ENCODE measurements at places on chromosomes 3 and 15.

DNA sequence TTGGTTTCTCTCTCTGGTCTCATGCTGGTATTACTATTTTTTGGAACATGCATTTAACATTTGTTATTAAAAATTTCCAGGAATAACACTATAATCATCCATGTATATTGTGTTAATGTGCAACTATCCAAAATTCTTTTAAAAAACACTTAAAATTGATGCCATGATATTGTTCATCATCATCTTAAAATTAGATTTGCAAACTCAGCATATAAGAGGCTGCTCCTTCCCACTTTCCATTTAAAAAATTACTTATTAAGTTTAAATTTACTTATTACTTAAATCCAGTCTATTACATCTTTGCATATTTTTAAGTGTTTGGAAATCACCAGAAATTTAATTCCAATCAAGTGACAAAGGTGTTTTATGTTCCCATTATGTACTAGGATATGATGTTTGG lies 5.8 kb upstream of the ABHD17C start:
- DNase-seq: no peak

DNA sequence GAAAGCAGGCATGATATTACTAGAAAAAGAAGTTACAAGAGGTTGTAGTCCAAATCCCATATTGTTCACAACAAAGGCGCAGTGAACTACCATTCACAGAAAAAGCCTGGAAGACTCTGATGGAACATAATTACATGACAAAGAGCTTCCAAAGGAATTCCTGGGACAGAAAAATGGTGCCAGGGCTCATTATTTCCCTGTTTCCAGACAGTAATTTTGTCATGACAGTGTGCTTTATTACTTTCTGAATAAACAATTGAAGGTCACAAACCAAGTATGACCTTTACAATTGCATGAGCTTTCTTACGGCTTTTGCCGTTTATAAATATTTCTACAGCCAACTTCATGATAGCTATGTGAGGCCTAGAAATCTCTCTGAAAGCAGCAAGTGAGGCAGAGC lies 61.0 kb downstream of the CYFIP1 start:
- no peak for DNase-seq

- DNase-seq: no peak
Measured at GRCh38 chr3:43233062-43233461, 53.3 kb upstream of the SNRK start.

DNA sequence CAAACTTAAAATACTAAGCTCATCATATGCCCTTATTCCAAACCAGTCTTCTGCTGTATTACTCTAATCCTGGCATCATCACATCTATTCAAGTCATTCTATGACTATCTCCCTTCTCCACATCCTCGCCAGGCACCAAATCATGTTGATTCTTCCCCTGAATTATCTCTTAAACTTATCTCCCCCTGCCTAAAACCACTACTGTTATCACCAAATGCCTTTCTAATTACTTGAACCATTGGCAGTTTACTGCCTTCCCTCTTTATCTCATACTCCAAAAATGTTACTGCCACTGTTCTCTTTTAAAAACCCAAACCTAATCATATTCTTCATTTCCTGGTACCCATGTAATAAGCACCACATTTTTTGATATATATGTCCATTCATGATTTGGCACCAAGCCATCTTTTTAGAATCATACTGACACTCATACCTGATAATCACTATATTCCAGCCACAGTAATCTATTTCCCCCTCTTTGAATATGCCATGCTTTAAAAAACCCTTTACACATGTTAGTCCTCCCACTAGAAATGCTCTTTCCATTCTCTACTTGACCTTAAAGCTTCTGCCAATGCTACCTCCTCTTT lies 126.8 kb downstream of the PEAK1 start:
- no peak for DNase-seq

DNA sequence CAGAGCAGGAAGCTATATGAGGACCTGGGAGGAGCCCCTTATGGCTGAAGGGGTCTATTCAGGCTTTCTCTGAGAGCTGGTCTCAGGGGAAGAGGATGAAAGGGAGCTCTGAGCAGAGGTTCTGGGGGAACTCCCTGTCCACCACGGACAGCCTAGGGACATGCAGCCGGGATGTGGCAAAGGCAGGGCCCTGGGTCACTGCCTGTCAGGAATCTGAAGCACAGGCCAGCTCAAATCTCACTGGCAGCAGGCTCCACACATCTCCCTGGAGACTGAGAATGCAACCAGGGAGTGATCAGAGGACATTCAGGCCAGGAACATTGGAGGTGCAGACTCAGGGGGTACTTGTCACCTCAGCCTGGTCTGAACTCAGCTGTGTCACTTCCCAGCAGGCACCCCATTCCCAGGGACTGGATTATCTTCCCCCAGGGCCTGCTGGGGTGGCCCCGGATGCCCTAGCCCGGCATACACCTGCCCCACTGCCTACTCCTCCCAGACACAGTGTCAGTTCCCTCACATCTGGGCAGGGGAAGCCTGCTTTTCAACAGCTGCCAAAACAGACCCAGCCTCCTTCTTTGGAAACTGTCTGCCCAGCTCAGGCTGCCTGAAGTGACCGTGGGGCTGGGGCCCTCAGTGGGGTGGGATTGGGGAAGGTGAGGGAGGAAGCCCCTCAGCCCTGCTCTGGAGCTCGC lies 18.3 kb upstream of the SEMA3F start:
- DNase-seq: no peak

DNA sequence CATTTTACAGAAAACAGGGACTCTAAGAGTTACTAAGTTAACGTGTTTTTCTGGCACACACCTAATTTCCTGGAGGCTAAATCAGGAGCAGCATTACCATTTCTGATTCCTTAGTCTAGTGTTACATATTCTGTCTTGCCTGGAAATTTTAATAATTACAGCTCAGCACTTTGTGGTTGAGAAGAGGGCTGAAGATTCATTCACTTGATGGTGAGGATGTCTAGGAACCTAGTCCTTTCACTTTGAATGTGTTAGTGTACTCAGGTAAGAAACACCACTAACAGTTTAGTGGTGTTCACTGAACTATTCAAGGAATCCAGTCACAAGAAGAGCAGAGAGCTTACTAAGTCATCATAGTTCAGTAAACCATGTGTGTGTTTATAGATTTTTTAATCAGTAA lies 102.8 kb downstream of the STT3B start:
- DNase-seq: no peak

GRCh38 chr3:112629425-112629824 lies 11.5 kb downstream of the CCDC80 start:
- DNase-seq: no peak

DNA sequence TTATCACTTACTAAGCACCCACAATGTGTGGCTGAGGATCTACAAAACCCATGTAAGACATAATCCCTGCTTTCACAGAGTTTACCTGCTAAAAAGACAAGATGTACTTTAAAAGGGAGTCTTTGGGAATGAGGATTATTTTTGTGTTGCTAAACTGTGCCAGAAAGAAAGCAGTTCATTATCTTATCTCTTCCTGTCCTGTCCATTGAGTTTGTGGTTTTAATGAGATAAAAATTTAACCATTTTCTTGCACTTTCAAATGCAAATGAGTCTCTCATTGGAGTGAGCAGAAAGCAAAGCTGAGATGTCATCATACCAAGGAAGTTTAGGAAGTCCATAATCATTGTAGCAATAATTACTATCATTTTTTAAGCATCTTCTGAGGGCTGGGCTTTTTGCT lies 231.2 kb upstream of the ADAMTS9 start:
- no peak for DNase-seq

DNA sequence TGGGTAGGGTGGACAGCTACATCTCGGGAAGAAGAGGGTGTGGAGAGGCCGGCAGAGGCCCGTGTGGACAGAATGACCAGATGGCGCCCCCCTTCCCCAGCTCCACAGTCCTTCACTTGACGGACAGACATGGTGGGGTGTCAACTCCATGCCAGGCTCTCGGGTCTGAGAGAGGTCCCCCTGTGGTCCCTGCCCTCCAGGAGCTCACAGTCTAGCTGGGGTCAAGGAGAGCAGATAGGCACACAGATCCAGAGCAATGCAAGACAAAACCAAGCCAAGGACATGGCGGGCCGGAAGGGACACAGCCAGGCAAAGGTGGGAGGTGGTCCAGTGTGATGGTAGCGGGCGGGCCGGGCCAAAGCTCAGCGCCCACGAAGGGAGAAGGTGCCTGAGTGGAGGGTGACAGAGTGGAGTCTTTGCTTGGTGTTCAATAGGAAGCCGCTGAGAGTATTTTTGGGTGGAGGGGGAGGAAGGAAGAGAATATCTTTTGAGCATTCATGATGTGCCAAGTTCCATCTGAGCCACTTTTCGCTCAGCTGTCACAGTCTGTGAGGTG lies 72.1 kb upstream of the SEC13 start:
- DNase-seq: no peak

DNA sequence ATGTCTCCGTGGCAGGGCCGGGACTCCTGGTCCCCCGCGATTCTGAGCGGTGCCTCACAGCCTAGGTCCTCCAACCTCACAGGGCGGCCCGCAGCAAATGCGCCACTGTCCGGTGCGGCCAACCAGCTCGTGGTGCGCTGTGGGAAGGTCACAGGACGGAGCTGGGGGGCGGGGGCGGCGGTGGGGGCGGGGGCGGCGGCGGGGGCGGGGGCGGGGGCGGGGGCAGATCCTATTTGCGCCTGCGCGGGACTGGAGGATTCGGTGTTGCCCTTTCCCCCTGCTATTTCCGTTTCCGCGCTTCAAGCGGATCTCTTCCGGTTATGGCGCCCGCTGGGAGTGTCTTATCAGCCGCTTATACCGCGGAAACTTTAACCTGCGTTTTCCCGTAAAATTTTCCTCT lies 106.7 kb upstream of the SNRPN start:
- DNase-seq: no peak

Measured in activated CD4-positive, alpha-beta T cell treated with anti-CD3 and anti-CD28 coated beads for 24 hours (primary cell).